ENCODE measurements at places on chromosomes 7 and 10.

- no peak for DNase-seq
Measured at GRCh38 chr10:102791754-102792395, 45.3 kb downstream of the CYP17A1 start.

GRCh38 chr10:6770846-6771245 lies 190.8 kb upstream of the PRKCQ start:
- no peak for DNase-seq

GRCh38 chr7:147912291-147912690 lies 678.3 kb upstream of the C7orf33 start:
- no peak for DNase-seq

GRCh38 chr7:144063710-144064109 lies 5.9 kb upstream of the OR2A25 start:
- DNase-seq = no peak
